ENCODE measurements at places on chromosomes 7 and 10. TPM values are rescaled to one million over a fixed set of nuclear protein-coding genes. Genes with fewer than 3 reads are reported as not detected.

Gene SYPL1
- 79.6 TPM for total RNA-seq

DNA sequence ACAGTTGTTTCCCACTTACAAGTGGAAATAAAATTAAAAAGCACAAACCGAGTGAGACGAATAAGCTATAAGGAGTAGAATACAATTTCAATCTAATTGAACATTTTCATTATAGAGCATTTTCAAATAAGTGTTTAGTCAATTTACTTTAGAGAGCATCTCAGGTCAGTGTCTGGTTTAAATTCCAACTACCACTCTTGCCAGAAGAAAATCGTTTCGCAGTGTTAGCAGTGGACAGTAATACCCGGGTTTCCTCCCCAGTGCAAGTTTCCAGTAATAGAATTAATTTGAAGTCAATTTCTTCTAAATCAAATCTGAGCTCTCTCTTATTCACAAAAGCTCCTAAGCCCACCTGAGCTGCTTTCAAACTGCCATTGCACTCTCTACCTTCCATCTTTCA lies 45.7 kb downstream of the CREB3L2 start:
- H3K4me3 ChIP-seq, result no peak overlapping the region
- no peaks in the 10 kb centered on the region for H3K36me3 ChIP-seq
- H3K4me1 ChIP-seq, result peaks cover 68% of the 10 kb centered on the region
- peak overlapping the region; percentile 59 for H3K27ac ChIP-seq

- H3K36me3 ChIP-seq, result no peaks in the 10 kb centered on the region
- no peak overlapping the region for H3K4me3 ChIP-seq
These were observed 165.6 kb downstream of the TPK1 start for GRCh38 chr7:144670218-144670617.

Gene SFTPD
- total RNA-seq, result 630 TPM

- H3K27me3 ChIP-seq, result peaks cover 100% of the 10 kb centered on the region
- H3K4me3 ChIP-seq, result no peak overlapping the region
- DNase-seq, result peak; percentile 42
These were observed 3.1 kb upstream of the HOXA9 start for GRCh38 chr7:27168265-27168947.

Gene ABCA13
- total RNA-seq, result 2.2 TPM

GRCh38 chr10:92699518-92700381 lies 10.0 kb downstream of the HHEX start:
- peaks cover 22% of the 10 kb centered on the region for H3K4me1 ChIP-seq
- peaks cover 21% of the 10 kb centered on the region for H3K27me3 ChIP-seq
- no peak for DNase-seq
- H3K36me3 ChIP-seq, result peaks cover 15% of the 10 kb centered on the region
- H3K4me3 ChIP-seq, result peak overlapping the region; percentile 49

Gene CNNM1
- total RNA-seq, result 0.35 TPM

- no peaks in the 10 kb centered on the region for H3K36me3 ChIP-seq
- no peaks in the 10 kb centered on the region for H3K27me3 ChIP-seq
- no peak overlapping the region for H3K27ac ChIP-seq
- no peak for DNase-seq
These were observed 39.5 kb downstream of the LRMDA start for GRCh38 chr10:75470901-75471300.

Gene PHKG1
- 1.1 TPM for total RNA-seq

GRCh38 chr10:128588402-128588801 lies 462.2 kb upstream of the MKI67 start:
- no peak overlapping the region for H3K4me3 ChIP-seq
- no peak for DNase-seq
- H3K4me1 ChIP-seq, result no peaks in the 10 kb centered on the region
- no peaks in the 10 kb centered on the region for H3K27me3 ChIP-seq
- no peaks in the 10 kb centered on the region for H3K36me3 ChIP-seq
- no peak overlapping the region for H3K27ac ChIP-seq

GRCh38 chr7:2637066-2637471 lies 5.3 kb downstream of the TTYH3 start:
- no peaks in the 10 kb centered on the region for H3K27me3 ChIP-seq
- H3K4me1 ChIP-seq, result peaks cover 93% of the 10 kb centered on the region
- no peak for DNase-seq
- H3K27ac ChIP-seq, result peak overlapping the region; percentile 56
